ENCODE measurements at places on chromosomes 3 and 15. TPM values are rescaled to one million over a fixed set of nuclear protein-coding genes. Genes with fewer than 3 reads are reported as not detected.
A peak's percentile ranks its signal among the peaks of the same experiment; 100 is the strongest.

- no peak for DNase-seq
These were observed 121.0 kb upstream of the PRTG start for GRCh38 chr15:55863911-55864310.

STX19 gene
- total RNA-seq, result not detected

DNA sequence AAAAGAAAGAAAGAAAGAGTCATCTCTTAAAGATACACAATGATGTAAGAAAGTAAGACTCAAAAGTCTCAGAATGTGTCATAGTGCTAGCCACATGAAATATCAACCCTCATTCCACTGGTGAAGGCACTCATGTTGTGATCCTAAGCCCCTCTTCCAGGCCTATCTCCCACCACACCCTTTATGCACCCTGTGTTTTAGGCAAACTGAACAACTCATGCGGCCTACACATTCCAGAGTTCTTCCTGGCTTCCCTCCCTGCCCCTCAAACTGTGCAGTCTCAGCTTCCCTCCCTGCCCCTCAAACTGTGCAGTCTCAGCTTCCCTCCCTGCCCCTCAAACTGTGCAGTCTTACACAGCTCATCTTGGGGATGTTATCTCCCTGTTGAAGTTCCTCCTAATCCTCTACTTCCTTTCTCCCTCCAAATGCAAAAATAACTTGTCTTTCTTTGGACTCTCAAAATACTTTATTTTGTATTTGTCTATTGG, 69.0 kb upstream of the FNDC3B start:
- peak; percentile 46 for DNase-seq

DNA sequence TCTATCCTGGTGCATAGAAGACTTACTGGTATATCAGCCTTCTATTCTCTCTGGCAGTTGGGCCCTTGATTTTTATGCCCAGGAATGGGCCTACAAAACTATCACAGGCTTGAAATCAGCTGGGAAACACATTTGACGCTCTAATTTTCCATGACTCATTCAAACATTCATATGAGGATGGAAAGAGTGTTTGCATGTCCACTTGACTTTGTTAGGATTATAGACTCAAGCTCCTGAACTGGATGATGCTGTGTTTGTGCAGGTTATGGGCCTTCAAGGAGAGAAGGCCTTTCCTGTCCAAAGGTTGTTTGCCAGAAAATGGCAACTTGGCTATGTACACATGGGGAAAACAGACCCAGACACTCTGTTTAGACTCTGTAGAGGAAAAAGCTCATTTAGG, 219.9 kb downstream of the GAP43 start:
- DNase-seq, result no peak

OPA1 gene
- 53.0 TPM for total RNA-seq

DNA sequence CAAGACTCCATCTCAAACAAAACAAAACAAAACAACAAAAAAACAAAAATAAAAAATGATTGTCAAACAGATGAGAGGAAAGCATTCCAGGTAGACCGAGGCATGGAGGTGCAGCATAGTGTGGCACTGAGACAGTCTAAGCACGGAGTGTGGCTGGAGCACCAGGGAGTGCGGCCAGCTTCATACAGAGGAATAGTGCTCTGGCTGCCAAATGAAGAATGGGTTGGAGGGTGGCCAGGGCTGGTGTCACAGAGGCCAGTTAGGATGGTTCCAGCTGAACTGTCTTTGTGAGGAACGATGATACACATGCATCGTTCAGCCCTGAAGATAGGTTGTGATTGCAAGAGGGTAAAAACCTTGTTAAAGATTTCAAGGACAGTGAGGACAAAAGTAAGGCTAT, 28.3 kb downstream of the MITF start:
- no peak for DNase-seq

LMOD3 gene
- not detected for total RNA-seq

DNA sequence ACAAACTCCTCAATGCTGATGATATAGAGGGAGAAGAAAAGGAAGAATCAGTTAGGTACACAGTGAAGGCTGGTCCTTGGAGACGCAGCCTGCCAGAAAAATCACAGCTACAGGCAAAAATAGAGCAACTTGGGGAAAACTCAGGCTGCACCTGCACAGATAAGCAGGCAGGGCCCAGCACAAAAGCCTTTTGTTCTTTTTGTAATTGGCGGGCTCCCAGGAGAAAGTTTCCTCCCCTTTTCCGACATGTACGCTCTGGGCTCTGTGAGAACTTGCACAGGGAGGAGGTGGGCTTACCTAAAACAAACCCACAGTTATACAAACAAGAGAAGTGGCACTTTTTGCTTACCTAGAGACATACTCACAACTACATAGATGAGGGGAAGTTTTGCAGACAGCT, 813.4 kb upstream of the EPHA6 start:
- no peak for DNase-seq

DNA sequence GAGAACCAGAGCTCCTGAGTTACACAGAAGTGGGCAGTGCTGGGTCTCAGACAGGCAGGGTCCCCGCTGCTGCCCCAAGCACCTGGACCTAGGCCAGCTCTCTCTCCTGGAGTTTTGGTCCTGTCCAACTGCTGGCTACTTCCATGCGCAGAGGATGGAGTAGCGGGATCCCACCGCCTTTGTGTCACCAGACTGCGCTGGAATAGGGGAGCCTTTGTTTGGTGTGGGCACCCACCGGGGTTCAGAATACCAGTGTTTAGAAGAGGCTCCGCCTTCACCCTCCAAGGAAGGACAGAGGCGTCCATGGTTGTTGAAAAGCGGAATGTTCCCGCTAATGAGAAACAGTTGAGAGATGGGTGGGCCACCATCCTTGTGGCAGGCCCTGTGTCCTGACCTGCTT, 154.4 kb downstream of the DNAJB8 start:
- no peak for DNase-seq

SLC2A2 gene
- not detected for total RNA-seq

GHSR gene
- total RNA-seq, result not detected

DNA sequence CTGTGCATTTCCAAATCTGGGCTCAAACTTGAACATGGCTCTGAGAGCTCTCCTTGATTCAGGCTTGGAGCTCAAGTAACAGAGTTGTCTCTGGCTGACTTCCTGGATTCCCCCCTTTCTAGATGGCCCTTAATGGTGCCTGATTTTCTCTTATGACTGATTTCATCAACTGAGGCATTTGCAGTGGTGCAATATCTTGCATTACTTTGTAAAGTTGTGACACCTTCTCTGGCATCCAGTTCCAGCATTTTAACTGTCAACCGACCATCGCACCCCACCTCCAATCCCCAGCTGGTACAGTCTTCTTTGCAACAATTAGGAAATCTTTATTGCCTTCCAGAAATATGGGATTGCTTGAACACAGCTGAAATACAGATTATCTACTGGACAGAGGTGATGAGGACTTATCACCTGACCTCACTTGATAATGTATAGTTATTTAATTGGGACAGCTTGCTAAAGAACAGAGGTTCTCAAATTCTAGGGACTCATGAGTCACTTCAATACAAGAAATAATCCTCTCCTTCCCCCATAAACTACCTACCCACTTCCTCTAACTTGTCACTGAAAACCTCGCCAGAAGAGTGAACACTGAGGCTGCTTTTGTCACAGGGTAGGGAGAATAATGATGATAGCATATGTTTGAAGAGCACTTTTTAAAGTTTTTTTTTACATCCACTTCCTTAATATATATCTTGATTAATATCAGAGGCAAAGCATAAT, 41.8 kb downstream of the FILIP1L start:
- peak; percentile 43 for DNase-seq

DNA sequence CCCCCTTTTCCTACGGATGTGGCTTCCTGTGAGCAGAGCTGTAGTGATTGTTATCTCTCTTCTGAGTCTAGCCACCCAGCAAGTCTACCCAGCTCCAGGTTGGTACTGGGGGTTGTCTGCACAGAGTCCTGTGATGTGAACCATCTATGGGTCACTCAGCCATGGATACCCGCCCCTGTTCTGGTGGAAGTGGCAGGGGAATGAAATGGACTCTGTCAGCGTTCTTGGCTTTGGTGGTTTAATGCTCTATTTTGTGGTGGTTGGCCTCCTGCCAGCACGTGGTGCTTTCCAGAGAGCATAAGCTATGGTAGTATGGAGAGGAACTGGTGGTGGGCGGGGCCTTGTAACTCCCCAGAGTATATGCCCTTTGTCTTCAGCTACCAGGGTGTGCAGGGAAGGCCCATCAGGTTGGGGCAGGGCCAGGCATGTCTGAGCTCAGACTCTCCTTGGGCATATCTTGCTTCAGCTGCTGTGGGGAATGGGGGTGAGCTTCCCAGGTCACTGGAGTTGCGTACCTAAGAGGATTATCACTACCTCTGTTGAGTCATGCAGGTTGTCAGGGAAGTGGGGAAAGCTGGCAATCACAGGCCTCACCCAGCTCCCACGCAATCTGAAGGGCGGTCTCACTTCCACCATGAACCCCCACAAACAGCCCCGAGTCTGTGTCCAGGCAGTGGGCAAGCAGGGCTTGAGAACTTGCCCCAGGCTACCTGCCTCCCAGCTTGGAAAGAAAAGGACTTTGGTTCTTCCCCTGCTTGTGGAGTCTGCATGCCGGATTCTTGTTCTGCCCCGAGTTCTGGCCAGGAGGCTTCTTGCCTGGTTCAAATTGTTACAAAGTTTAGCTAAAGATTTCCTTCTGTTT, 9.0 kb upstream of the ADGRG7 start:
- no peak for DNase-seq

DNA sequence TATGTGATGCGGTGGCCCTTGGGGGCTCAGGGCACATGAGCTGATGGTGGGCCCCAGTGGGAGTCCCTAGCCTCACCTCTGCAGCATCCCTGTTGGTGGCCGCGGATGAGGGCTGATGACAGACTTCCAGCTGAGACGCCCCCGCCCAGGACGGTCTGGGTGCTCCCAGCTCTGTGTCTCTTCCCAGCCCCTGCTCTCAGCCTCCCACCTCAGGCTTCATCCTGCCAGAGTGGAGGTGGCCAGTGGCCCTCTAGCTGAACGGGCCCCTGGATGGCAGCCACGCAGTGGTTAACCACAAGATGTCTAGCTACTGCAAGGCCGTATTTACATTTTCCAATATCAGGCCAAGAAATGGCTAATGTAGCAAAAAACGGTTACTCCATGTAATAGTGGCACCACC, 205.3 kb upstream of the LINGO1 start:
- DNase-seq, result no peak

Measured in fibroblast of the aortic adventitia (primary cell).